ENCODE measurements at places on chromosomes 12 and 14. TPM values are rescaled to one million over a fixed set of nuclear protein-coding genes. Genes with fewer than 3 reads are reported as not detected.
A peak's percentile ranks its signal among the peaks of the same experiment; 100 is the strongest.

The CINP gene
- 33.4 TPM for total RNA-seq

The HCAR2 gene
- not detected for total RNA-seq

The OTUB2 gene
- 1.4 TPM for total RNA-seq

The RD3L gene
- not detected for total RNA-seq

The RASSF9 gene
- not detected for total RNA-seq

The IAPP gene
- total RNA-seq = not detected

The SLC22A17 gene
- 0.94 TPM for total RNA-seq

The WNT1 gene
- total RNA-seq = 0.81 TPM

The SYT1 gene
- total RNA-seq = not detected

DNA sequence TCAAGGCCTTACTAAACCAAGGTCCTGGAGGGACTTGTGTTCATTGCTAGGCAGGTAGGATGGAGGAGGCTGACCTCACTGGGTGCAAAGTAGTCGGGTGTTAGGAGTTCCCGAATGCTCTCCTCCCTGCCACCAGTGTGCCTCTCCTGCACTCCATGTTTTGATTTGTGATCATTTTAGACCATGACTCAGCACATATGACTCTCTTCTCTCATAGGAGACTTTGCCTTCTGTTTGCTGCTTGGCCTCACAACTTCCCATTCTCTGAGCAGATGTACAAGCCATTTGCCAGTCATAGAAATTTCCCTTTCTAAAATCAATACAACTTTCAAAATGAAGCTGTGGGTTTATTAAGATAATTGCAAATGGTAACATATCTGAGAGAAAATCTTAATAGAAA is 46.6 kb upstream of the LRIG3 start:
- no peaks in the 10 kb centered on the region for H3K27me3 ChIP-seq
- no peak for DNase-seq
- no peaks in the 10 kb centered on the region for H3K4me1 ChIP-seq
- H3K4me3 ChIP-seq = no peak overlapping the region
- H3K36me3 ChIP-seq = no peaks in the 10 kb centered on the region

DNA sequence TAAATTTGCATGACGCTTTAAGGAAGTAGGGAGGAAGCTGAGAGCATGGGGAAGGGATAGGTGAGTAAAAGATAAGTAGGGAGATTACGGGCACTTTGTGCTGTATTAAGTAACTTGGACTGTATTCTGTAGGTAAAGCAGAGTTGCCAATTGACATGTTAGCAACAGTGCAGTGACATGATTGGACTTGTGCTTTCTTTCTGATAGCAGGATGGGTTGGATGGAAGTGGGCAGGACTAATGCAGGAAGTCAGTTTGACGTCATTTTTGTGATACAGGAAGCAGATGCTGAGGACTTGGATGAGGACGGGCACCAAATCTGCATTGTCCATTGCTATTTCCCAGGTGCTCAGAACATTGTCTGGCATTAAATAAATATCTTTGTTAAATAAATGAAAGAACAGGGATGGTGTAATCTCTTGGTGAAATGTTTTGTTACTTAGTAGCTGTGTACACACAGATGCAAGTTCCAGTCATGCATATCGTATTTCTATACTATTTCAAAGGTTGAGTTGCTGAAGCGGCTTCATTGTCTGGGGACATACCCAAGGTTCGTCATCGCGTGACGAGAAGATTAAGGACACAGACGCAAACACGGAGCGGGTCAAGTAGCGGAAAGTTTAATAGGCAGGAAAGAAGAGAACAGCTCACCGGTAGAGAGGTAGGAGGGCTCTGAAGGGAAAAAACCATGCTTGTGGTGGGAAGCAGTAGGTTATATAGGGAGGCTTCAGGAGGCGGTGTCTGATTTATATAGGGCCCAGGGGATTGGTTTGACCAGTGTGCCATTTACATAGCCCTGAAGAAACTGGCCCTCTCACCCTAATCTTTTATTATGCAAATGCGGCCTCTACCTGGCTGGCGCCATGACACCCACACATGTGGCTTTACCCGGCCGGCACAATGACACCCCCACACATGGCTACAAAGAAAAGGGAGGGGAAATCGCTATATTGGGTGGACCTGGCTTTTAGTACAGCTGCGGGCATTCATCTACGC is 30.7 kb downstream of the GUCY2C start:
- no peak overlapping the region for H3K27ac ChIP-seq
- DNase-seq = no peak
- peaks cover 9% of the 10 kb centered on the region for H3K4me1 ChIP-seq
- peaks cover 5% of the 10 kb centered on the region for H3K27me3 ChIP-seq

DNA sequence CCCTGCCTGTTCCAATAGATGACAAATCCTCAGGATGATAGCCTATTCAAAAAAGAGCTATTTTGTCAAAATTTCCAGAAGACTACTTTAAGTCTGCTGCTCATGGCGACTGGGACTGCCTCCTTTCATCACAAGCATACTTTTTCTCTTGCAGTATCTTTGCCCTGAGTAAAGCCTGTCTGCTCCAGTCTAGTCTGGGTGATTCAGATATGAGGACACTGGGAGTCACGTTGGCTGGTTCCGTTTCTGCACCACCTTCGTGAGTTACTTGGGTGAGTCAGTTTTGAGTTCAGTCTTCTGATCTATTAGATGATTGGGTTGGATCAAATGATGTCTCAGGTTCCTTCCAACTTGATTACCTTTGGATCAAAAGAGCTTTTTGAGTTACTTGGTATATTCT is 301.3 kb upstream of the STXBP6 start:
- H3K4me3 ChIP-seq = no peak overlapping the region
- no peak overlapping the region for H3K27ac ChIP-seq
- H3K4me1 ChIP-seq = no peaks in the 10 kb centered on the region
- no peak for DNase-seq

DNA sequence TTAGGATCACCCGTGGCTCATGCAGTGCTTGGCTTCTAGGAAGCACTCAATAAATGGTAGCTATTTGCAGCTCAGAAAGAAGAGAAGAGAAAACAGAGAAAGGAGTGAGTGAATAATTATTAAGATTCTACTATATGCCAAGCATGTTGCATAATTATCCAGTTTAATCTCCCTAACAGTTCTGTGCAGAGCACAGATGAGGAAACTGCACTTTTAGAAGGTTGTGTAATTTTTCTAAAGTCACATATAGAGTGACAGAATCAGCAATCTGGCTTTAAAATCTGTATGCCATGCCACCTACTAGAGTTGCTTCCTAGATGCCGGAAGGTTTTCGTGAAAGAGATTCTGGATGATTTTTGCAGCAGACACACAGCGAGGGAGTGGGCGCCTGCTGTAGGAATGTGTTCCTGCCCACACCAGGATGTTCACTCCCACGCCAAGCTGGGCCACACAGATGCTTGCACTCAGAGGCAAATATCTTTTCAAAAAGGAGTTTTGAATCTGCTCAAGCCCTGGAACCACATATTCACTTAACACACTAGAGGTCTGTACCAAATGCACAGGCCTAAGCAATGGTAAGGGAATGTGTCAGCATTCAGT is 50.2 kb upstream of the SMCO2 start:
- peaks cover 4% of the 10 kb centered on the region for H3K36me3 ChIP-seq
- no peak overlapping the region for H3K4me3 ChIP-seq
- H3K27me3 ChIP-seq = no peaks in the 10 kb centered on the region
- no peak for DNase-seq
- no peaks in the 10 kb centered on the region for H3K4me1 ChIP-seq

GRCh38 chr14:70871863-70872677 is 35.2 kb upstream of the PCNX1 start:
- peaks cover 28% of the 10 kb centered on the region for H3K36me3 ChIP-seq
- peaks cover 36% of the 10 kb centered on the region for H3K4me1 ChIP-seq
- peak; percentile 44 for DNase-seq
- H3K27me3 ChIP-seq = no peaks in the 10 kb centered on the region
- peak overlapping the region; percentile 68 for H3K4me3 ChIP-seq
- peak overlapping the region; percentile 90 for H3K27ac ChIP-seq

- peak overlapping the region; percentile 43 for H3K4me3 ChIP-seq
- H3K4me1 ChIP-seq = peaks cover 12% of the 10 kb centered on the region
- no peak for DNase-seq
- no peak overlapping the region for H3K27ac ChIP-seq
- no peaks in the 10 kb centered on the region for H3K36me3 ChIP-seq
- H3K27me3 ChIP-seq = no peaks in the 10 kb centered on the region
Observed at GRCh38 chr12:54378796-54379397, 5.6 kb downstream of the ZNF385A start.

DNA sequence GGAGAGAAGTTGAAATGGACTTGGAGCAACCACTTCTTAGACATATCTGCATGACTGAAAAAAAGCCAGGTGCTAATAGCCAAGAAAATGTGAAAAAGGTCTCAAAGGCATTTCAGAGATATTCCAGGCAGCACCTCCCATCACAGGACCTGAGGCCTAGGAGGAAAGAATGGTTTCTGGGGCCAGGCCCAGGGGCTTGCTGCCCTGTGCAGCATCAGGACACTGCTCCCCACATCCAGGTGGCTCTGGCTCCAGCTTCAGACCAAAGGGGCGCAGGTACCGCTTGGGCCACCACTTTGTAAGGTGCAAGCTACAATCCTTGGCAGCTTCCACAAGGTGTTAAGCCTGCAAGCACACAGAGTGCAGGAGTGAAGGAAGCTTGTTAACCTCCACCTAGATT is 114.3 kb downstream of the PIK3C2G start:
- no peaks in the 10 kb centered on the region for H3K36me3 ChIP-seq
- no peak for DNase-seq
- no peaks in the 10 kb centered on the region for H3K27me3 ChIP-seq
- H3K4me1 ChIP-seq = no peaks in the 10 kb centered on the region
- H3K27ac ChIP-seq = no peak overlapping the region

DNA sequence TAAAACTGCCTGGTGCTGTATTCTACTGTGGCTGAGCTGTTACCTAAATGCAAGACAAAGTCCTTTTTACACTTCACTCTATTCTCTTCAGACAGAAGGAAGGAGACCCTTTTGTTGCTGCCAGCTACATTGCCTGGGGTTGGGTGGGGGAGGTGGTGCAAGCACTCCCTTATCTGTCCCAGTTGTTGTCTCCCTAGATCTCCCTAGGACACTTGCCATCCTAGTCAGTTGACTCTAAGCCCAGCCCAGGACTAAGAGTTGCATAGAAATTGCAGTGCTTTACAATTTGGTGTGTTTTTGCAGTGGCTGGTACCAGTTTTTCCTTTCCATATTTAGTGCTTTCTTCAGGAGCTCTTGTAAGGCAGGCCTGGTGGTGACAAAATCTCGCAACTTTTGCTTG is 35.1 kb downstream of the SCYL2 start:
- H3K4me1 ChIP-seq = peaks cover 6% of the 10 kb centered on the region
- no peak for DNase-seq
- H3K27ac ChIP-seq = no peak overlapping the region
- H3K4me3 ChIP-seq = no peak overlapping the region
- no peaks in the 10 kb centered on the region for H3K27me3 ChIP-seq

DNA sequence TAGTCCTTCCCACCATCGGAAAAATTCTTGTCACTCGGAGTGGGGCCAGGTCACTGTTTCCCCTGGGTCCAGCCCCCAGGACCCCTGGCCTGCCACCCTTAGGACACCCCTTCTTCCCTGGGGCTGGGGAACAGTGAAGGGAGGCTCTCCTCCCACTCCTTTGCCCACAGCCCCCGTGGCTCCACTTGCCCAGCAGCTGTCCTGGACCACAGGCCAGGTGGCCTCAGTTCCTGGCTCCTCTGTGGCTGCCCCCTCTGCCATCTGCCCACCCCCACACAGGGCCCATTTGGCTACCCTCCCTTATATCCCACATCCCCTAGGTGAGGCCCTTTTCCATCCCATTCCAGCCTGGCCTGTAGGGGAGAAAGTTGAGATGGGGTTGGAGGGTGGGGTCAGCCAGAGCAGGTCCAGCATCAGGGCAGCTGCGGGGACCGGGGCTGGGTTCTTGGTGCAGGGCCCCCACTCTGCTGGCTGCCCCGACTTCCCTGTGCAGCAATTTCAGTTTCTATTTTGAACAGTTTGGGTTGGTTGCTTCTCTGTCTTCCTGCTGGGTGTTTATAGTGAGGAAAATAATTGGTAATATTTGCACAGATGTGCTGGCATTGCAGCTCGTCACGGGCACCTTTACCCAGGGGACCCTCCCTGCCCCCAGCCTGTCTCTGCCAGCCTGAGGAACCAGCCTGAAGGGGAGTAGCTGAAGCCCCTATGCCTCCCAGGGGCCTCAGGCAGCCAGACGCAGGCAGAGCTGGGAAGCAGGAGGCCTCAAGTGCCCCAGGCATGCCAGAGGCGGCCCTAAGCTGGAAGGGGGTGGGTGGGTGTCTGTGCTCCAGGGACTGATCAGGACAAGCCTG is 23.4 kb downstream of the SYNDIG1L start:
- peak overlapping the region; percentile 38 for H3K4me3 ChIP-seq
- peaks cover 13% of the 10 kb centered on the region for H3K27me3 ChIP-seq
- peak overlapping the region; percentile 92 for H3K27ac ChIP-seq
- H3K4me1 ChIP-seq = peaks cover 31% of the 10 kb centered on the region
- H3K36me3 ChIP-seq = no peaks in the 10 kb centered on the region

- DNase-seq = no peak
- no peaks in the 10 kb centered on the region for H3K4me1 ChIP-seq
- no peaks in the 10 kb centered on the region for H3K36me3 ChIP-seq
- no peaks in the 10 kb centered on the region for H3K27me3 ChIP-seq
- no peak overlapping the region for H3K27ac ChIP-seq
Observed at GRCh38 chr14:103539056-103539825, 10.2 kb downstream of the TRMT61A start.

GRCh38 chr12:75820071-75820470 is 211.5 kb downstream of the PHLDA1 start:
- DNase-seq = no peak
- H3K27me3 ChIP-seq = peaks cover 31% of the 10 kb centered on the region
- H3K4me3 ChIP-seq = no peak overlapping the region
- no peak overlapping the region for H3K27ac ChIP-seq

- DNase-seq = no peak
- no peak overlapping the region for H3K4me3 ChIP-seq
- H3K36me3 ChIP-seq = no peaks in the 10 kb centered on the region
- no peaks in the 10 kb centered on the region for H3K27me3 ChIP-seq
- H3K4me1 ChIP-seq = no peaks in the 10 kb centered on the region
- no peak overlapping the region for H3K27ac ChIP-seq
Observed at GRCh38 chr12:40650038-40650704, 42.1 kb upstream of the CNTN1 start.

DNA sequence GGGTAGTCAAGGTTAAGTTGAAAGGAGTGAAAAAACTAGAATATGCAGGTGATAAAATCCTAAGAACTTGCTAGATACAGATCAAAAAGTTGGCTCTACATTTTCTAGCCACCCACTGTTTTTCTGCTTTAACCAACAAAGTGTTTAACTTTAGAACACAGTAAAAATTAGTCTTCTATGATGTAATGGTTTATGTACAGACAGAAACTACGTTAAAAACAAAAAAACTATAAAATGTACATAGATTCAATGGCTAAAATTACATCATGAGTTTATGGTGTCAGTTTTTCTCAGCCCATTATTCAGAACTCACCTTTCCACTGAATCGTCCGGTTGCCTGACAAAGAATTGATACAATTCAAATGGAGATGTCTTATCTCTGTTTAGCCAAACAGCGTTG is 2.1 kb downstream of the YARS2 start:
- H3K27ac ChIP-seq = no peak overlapping the region
- H3K4me1 ChIP-seq = peaks cover 20% of the 10 kb centered on the region
- no peak for DNase-seq
- no peaks in the 10 kb centered on the region for H3K27me3 ChIP-seq

GRCh38 chr12:64633011-64633939 is 23.0 kb downstream of the RASSF3 start:
- peaks cover 70% of the 10 kb centered on the region for H3K36me3 ChIP-seq
- no peak for DNase-seq
- H3K4me3 ChIP-seq = no peak overlapping the region
- peaks cover 44% of the 10 kb centered on the region for H3K4me1 ChIP-seq
- H3K27me3 ChIP-seq = no peaks in the 10 kb centered on the region

GRCh38 chr14:69392481-69392880 is 5.6 kb downstream of the ERH start:
- H3K27me3 ChIP-seq = no peaks in the 10 kb centered on the region
- peak overlapping the region; percentile 25 for H3K27ac ChIP-seq
- H3K4me3 ChIP-seq = no peak overlapping the region
- peaks cover 83% of the 10 kb centered on the region for H3K36me3 ChIP-seq
- H3K4me1 ChIP-seq = peaks cover 68% of the 10 kb centered on the region
- DNase-seq = no peak

Measured in activated CD8-positive, alpha-beta T cell treated with anti-CD3 and anti-CD28 coated beads, Interleukin-2, amount 10 ng/mL, durations not matched to agents 7 days and 5 days (primary cell).